Activated CD8-positive, alpha-beta memory T cell treated with anti-CD3 and anti-CD28 coated beads for 1 hour (primary cell): ENCODE measurements at places on chromosomes 16 and 17.

GRCh38 chr16:78528265-78528664, 428.8 kb downstream of the WWOX start:
- DNase-seq = no peak

- peak; percentile 27 for DNase-seq
Measured at GRCh38 chr17:50479522-50480141, 972 bp downstream of the RSAD1 start.

- no peak for DNase-seq
Measured at GRCh38 chr17:48241131-48241591, 133.6 kb downstream of the SNX11 start.

- no peak for DNase-seq
Measured at GRCh38 chr16:27217256-27217655, 13.9 kb downstream of the KDM8 start.

GRCh38 chr17:11807606-11808005, 189.7 kb downstream of the ZNF18 start:
- DNase-seq = no peak

DNA sequence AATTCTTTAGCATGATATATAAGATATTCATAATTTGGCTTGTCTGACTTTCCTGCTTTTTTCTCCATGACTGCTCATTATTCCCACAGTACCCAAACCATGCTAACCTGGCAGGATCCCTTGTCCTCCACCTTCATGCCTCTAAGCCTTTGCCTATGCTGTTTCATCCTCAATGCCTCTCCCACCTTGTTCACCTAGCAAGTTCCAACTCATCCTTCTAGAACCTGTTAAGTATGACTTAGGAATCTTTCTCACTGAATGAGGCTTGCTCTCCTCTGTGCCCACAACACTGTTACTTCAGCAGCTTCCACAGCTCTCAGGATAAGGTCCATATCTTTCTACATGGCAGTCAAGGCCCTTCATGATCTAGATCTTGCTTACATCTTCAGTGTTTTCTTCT, 34.0 kb downstream of the CA10 start:
- no peak for DNase-seq

- DNase-seq = no peak
Measured at GRCh38 chr16:19130852-19131824, 17.4 kb downstream of the ITPRIPL2 start.

GRCh38 chr16:50407351-50407750, 38.6 kb upstream of the BRD7 start:
- no peak for DNase-seq

- DNase-seq = no peak
Measured at GRCh38 chr17:44608727-44609435, 47.4 kb upstream of the MEIOC start.

DNA sequence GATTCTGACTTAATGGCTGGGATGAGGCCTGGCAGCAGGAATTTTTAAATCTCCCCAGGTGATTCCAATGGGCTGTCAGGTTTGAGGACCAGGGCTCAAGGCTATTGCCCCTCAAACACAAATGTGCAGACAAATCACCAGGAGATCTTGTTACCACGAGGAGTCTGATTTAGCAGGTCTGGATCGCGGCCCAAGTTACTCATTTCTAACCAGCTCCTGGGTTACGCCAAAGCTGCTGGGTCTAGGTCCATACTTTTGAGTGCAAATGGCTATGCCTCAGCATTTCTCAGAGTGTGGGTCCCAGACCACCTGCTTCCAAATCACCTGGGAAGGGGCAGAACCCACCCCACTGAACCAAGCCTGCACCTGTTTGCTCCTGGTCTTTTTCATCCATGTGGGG, 33.1 kb downstream of the CNGB1 start:
- DNase-seq = no peak

GRCh38 chr16:58056580-58056979, 31.0 kb downstream of the MMP15 start:
- DNase-seq = no peak

- DNase-seq = no peak
Measured at GRCh38 chr16:82082543-82083244, 47.6 kb downstream of the HSD17B2 start.

DNA sequence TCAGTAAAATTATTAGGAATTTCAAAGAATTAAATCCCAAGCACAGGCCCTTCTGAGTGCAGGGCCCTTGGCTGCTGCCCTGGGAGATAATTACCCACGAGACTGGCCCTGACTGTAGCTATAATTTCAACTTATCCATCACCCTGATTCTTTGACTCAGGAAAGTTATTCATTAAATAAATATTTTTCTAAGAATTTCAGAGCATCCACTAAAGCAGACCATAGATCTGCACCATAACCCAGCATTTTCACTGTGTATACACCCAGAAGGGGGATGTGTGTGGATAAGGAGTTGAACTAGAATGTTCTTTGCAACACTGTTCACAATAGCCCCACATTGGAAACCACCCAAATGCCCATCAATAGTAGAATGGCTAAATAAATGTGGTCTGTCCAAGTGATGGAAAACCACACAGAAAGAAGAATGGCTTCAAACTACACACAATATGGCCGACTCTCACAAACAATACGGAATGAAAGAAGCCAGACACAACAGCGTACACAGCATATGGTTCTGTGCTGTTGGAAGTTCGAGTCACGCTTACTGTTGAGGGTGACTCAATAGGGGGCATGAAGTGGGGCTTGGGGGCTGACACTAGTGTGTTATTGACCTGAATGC, 33.9 kb upstream of the MEAK7 start:
- no peak for DNase-seq

DNA sequence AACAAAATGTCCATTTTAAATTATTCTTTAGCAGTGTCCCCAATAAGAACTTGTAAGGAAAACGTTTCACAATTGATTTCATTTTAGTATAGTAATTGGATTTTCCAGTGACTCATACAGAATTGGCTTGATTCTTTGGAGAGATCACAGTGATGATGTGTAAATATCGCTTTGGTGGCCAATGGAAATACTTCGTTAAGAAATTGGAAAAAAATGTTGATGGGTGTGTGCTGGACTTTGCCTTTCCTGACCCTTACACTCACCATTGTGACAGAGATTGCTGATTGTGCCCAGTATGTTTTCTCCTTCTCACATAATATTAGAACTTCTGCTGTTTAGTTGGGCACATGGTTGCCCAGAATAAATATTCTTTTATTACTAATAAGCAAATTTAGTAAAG, 7.4 kb upstream of the EFCAB13 start:
- no peak for DNase-seq

- DNase-seq = no peak
Measured at GRCh38 chr17:31544186-31544585, 152.7 kb downstream of the RAB11FIP4 start.

DNA sequence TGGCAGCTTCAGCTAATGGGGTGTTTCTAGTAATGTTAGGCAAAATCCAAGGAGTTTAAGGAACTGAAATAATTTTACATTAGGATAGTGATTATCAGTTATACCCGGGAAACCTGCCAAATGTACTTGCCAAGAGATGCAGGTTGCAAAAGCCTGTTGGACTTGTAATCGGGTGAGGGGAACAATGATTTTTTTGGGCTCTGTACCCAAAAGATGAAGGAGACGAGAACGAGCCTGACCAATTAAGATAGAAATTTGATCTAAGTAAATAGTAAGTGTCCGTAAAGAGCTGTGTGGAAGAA, 56.3 kb upstream of the ARL4D start:
- no peak for DNase-seq

DNA sequence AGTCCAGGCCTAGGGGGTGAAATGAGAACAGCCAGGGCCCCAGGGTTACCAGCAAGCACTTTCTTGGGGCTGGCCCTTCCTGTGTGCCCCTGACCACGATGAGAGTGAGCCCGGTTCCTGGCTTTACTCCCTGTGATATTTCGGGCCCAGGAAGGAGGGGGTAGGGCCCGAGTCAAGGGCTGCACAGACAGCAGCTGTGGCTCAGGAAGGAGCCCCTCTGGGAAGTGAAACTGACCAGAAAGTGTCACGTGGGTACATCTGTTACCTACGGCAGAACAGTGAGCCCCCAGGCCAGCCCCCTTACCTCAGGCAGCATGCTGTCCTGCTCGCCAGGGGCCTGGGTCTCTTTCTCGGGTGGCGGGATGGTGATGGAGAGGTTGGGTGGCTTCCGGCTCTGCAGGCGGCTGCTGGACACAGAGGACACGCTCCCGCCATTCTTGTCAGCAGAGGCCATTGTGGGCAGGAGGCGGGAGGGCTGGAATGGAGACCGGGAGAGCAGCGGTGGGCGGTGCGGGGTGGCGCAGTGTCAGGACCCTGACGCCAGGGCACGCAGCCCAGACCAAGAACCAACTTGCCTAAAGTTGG, 13.8 kb downstream of the AANAT start:
- no peak for DNase-seq

DNA sequence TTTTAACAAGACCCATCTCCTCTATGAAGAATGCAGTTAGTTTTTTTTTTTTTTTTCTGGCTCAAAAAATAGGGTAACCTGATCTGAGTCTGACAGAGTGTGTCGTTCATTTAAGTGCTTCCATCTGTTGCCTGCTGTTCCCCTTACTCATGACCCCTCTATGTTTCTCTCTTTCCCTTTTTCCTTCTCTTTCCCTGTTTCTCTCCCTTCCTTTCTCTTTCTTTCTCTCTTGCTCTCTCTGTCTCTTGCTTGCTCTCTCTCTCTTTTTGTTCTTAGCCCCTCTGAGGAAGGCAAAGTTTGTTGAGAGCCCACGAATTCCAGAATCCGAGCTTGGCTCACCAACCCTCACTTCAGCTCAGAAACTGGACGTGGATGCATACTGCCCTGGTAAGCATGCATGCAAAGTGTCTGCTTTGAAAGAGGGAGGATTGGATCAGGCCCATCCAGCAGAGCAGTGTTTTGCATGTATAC, 185.0 kb downstream of the TANC2 start:
- DNase-seq = no peak

DNA sequence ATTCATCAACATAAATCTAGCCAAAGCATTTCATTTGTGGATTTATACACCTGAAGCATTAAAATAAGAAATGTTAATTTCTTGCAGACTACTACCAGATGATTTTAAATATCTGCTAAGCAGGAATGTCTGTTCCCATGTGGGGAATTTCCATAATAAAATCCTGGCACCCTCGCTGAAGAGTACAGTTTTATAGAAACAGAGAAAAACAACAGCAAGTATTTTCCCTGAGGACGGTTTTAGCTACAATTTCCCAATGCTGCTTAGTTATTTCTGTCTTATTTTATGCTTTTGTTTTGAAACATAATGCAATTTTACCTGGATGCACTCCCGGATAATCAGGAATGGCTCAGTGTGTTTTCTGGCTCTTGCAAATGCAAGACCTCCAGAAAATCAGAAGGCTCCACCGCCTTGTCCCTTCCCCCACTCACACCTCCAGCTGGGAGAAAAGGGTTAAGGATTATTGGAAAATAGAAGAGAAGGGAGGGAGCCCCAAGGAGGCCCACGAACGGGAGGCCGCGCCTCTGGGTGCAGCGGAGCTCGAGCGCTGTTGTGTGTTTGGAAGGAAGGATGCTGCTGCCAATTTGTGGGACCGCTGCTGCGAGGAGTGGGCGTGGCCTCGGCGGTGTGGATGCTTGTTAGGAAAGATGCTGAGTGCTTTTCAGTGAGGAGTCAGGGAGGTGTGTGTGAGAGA, at the start of gene CNTNAP4:
Gene CNTNAP4, plus strand, starts transcription at position 657 of the 694 bp plus-strand sequence. CDS start 262 bp downstream, outside the sequence.
- DNase-seq = no peak

DNA sequence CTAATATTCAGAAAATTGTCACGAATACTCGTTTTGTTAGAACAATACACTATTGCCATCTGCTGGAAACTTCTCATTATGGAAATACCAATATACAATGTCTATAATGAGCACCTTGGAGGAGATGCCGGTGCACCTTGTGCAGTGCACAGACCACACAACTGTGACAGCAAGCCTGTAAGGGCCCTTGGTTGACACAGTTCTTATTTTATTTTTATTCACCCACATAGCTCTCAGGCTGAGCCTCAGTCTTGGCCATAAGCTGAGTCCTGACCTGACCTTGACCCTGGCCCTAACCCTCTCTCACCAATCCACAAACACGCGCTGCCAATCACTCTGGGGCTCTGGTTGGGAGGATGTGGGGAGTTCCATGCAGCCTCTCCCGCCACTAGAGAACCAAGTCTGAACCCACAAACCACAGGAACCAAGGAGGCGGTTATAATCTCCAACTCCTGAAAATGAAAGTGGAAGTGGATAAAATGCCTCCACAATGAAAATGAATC, 7.6 kb downstream of the AIPL1 start:
- no peak for DNase-seq

DNA sequence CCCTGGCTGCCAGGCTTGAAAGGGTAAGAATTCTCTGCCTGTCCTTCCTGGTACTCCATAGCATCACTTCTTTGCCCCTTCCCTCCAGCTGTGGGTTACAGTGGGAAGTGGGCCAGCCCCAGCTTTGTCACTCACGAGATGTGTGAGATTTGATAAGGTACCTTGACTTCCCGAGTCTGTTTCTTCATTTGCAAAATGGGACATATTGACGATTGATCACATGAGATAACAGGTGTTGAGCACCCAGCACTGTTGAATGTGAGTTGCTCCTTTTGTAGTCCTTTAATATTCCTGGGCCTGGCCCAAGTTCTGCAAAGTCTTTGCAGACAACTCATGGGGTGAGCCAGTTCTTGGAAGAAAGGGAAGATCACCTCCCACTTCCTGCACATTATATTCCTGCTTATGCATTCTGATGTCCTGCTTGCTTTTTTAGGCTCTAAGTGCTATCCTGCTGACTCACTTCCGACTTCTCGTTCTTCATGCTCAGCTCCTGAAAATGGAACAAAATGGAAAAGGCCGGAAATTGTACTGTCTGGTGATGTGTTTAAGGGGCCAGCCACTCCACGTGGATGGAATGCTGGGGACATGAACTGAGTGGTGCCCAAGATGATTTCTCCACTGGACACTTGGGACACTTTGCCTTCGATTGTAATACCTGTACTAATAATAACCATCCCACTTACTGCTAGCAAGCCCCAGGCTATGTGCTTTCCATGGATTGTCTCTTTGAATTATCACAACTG, 8.3 kb upstream of the NLK start:
- no peak for DNase-seq

- no peak for DNase-seq
Measured at GRCh38 chr16:65024767-65025178, 97.1 kb downstream of the CDH11 start.

GRCh38 chr17:8947201-8947600, 18.3 kb downstream of the PIK3R5 start:
- no peak for DNase-seq

GRCh38 chr17:68383443-68384321, 73.6 kb downstream of the WIPI1 start:
- DNase-seq = no peak

DNA sequence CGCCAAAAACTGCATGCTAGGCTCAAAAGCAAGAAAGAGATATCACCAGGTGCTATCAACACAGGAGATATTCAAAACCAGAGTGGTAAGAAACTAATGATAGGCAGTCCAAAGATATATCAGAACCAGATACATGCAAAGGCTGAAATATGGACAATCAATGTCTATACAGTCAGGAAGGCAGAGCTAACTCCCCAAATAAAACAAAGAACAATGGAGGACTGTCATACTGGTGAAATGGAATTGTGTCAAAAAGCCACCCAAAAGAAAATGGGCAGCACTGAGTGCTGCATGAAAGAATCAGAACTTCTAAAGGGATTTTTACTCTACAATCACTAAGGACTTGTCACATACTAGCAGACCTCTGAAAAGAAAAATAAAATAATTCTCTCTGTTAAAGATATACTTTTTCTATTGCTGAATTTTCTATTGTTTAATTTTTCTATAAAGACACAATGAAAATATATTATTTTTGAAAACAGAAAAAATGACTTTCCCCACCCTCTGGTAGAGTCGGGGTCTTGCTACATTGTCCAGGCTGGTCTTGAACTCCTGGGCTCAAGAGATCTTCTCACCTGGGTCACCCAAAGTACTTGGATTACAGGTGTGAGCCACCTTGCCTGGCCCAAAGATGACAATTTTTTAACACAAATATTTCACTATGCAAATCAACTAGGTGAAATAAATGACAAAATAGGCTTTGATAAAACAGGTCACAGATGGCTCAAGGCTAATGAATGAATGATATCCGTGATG, 98.2 kb downstream of the USP32 start:
- DNase-seq = no peak
